ENCODE measurements at places on chromosomes 13 and 19.
A peak's percentile ranks its signal among the peaks of the same experiment; 100 is the strongest.

DNA sequence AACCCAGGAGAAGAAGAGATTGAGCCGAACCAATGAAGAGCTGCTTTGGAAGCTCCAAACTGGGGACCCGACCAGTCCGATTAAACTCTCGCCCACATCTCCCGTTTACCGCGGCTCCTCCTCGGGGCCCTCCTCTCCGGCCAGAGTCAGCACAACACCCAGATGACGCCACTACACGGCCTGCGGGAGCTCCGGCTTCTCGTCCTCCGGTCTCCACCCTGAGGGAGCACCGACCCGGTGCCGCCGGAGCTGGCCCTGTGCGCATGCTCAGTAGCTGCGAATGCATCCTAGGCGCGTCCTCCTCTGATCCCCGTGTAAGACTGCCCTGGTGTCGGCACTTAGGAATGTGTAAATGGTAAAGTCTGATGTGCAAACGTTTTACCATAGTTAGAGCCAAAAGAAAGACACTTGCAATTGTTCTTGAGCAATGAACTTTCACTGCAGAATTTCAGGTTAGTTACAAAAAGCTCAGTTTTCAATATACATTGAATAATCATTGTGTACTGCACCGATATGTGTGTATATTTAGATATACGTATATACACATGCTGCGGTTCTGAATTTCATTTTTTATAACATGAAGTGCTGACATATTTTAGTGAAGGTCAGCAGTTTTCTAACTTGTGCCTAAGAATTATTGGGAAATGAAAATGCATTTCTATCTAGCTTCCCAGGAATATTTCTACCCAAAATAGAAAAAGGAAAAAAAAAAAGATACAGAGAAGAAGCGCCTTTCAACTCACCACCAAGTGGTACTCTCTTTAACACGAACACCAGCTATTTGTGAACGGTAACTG lies 92.2 kb downstream of the SLC7A1 start:
- DNase-seq = no peak

DNA sequence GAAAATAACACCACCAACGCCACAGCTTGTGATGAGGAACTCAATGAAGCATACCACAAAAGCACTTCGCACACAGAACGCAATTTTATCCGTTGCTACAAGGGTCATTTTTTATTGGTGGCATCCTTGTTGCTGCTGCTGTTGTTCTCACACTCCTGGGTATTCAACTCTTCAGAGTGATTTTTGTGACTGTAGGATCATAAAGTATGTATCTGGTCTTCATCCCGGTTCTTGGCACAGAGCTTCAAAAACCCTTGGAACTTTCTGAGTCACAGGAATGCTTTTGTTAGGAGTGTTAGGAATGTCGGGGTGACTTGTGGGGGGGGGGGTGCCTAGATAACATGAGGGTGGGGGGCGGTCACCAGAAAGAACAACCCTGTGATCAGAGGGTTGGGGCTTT lies 108.4 kb downstream of the ZNF557 start:
- no peak for DNase-seq

GRCh38 chr13:84902243-84902642 lies 897.0 kb downstream of the SLITRK6 start:
- no peak for DNase-seq

DNA sequence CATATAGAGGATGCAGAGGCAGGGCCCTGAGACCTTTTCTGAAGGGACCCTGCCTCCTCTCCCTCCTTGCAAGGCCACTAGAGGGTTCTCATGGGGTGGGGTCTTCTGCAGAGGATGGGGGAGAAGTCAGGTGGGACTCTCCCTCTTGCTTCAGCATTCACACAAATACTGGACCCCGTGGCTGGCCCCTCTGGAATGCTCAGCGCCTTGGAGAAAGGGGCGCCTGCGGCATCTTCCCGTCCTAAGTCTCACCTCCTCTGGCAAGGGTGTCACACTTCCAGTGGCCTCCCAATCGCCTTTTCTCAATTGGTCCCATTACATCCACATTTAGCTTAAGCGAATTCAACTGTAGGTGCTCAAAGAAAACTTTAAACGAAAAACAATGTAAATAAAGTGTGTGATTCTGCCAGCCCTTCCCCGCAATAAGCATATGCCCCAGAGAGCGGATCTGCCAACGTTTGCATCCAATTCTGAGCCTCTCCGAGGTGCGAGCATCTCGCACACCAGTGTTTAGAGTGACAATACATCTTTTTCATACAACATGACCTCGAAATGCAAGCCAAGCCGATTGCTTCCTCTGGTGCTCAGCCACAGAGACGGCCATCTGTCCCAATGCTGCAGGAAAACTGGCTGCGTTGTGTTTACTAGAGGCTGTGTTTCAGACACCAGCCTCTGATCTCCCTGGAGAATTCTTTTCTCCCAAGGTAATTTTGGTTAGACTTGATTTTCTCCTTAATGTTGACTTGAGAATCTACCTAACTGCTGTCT lies 69.1 kb upstream of the WASF3 start:
- no peak for DNase-seq

GRCh38 chr13:84524586-84524985 lies 642.3 kb upstream of the SLITRK1 start:
- DNase-seq = no peak

GRCh38 chr13:112697756-112698655 lies 8.2 kb downstream of the ATP11A start:
- DNase-seq = no peak

DNA sequence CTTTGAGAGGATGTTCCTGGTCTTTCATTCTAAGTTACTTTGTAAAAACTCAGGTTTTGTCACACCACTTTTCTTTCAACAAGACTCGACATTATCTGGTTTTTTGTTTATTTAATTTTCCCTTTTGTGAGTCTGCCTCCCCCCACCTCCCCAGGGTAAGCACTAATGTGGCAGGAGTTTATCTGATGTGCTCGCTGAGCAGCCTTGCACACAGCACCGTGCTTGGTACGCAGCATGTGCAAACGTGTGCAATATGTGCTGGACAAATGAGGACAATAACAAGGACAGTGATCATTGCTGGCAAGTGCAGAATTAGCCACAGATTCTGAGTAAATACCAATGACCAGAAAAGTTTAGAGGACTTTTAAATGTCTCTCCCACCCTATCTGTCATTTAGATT lies 391.4 kb downstream of the IRS2 start:
- no peak for DNase-seq

GRCh38 chr19:7471696-7472615 lies 16.9 kb downstream of the PEX11G start:
- DNase-seq = peak; percentile 42

GRCh38 chr19:33868788-33869412 lies 72.2 kb downstream of the KCTD15 start:
- peak; percentile 58 for DNase-seq

- DNase-seq = no peak
Observed at GRCh38 chr19:19530423-19530804, 1.7 kb downstream of the YJEFN3 start.

DNA sequence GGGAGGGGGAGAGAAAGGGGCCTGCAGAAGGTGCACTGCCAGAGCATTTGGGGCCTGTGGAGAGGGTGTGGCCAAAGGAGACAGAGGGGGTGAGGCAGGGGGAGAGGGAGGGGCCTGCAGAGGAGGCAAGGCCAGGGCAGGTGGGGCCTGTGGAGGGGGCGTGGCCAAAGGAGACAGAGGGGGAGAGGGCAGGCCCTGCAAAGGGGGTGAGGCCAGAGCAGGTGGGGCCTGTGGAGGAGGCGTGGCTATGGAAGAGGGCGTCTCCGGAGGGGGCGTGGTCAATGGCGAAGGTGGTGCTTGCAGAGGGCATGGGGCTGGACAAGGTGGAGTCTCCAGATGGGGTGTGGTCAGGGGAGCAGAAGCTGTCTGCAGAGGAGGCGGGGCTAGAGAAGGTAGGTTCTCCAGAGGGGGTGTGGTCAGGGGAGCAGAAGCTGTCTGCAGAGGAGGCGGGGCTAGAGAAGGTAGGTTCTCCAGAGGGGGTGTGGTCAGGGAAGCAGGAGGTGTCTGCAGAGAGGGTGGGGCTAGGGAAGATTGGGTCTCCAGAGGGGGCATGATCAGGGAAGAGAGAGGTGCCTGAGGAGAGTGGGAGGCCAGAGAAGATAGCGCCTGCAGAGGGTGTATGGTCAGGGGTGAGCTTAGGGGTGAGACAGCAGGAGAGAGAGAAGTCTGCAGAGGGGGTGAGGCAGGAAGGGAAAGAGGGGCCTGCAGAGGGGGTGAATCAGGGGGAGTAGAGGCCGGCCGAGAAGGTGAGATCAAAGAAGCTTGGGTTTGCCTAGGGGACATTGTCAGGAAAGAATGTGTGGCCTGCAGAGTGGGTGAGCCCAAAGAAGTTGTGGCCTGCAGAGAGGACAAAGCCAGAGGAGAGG lies 3.4 kb downstream of the PRR36 start:
- DNase-seq = peak; percentile 70

DNA sequence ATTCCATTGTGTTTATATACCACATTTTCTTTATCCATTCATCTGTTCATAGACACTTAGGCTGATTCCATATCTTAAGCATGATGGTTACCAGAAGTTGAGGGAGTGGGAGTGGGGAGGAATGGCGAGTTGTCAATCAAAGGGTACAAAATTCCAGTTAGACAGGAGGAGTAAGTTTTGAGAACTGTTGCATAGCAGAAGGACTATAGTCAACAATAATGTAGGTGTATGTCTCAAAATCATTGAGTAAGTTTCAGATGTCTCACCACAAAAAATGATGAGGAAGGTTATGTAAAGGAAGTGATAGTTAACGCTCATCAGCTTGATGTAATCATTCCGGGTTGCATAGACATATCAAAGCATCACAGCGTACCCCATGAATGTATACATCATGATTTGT lies 4.6 kb upstream of the UBL3 start:
- no peak for DNase-seq

DNA sequence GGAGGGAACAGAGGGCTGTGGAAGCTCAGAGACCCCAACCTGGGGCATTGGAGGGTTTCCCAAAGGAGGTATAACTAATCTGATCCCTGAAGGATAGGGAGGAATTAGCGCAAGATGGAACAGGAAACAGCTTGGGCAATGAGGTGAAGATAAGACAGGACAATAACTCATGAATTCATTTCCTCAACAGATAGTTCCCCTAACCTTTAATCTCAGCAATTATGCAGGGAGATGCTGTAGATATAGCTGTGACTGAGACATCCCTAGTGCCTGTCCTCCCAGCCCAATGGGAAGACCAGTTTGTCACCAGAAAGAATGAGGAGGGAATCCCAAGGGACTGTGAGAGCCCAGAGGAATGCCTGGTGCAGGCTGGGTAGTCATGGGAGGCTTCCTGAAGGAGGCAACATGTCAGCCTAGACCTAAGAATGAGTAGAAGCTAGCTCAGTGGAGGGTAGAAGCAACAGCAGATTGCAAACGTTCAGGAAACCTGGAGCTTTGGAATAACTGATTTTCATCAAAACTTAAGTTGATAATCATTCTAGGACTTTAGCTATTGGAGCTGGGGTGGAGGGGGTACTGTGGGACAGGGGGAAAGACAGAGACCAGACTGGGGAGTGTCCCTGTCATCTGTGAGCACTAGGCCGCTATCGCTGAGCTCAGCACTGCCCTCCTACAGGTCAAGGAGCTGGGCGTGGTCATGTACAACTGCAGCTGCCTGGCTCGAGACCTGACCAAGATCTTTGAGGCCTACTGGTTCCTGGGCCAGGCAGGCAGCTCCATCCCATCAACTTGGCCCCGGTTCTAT lies 18.8 kb downstream of the HIPK4 start:
- no peak for DNase-seq

DNA sequence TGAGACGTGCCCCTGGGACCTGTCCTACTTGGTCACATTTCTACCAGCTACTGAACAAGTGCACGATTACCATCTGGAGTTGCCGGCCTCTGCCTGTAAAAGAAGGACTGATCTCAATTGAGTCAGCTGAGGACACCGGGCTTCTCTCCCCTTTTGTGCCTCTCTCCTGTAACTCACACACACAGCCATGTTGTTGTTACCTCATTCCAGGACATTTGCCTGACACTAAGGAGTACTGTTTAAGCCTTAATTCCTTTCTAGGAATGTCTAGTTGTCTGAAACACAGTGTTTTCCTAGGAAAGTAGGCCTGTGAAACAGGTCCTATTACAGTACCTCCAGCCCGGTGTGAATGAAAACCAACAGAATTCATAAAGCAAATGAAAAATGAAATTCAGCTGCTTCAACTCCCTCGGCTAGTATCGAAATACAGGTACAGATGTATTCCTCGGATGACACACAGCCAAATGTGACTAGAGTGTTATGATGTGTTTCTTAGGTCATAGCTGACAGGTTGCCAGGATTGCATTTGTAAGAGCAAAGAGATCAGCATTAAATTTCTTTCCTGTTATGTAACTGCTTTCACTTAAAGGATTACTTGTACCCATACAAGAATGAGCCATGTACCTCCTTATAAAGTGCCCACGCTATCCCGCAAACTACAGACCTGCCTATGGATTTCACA lies 152.0 kb upstream of the IRS2 start:
- DNase-seq = peak; percentile 56

GRCh38 chr13:27631156-27631555 lies 9.5 kb downstream of the POLR1D start:
- DNase-seq = peak; percentile 17

- peak; percentile 2 for DNase-seq
Observed at GRCh38 chr13:60562096-60562780, 165.2 kb downstream of the TDRD3 start.

- no peak for DNase-seq
Observed at GRCh38 chr13:97127842-97128241, 94.3 kb upstream of the MBNL2 start.

DNA sequence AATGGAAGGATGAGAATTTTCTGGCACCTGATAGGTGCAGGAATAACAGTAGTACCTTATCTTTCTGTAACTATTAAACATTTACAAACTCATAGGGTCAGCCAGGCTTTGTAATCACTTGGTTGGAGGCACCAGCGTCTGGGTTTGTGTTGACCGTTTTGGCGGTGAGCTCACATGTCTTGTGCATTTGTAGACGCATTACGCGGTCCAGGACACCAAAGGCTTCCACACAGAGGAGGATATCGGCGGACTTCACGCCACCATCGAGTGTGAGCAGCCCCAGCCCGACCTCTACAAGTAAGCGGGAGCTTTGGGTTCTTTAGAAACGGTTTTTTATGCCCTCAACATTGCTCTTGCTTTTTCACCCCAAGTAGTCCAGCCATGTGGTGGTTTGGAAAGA lies 129.3 kb downstream of the ATP11A start:
- DNase-seq = no peak

GRCh38 chr13:28267497-28267896 lies 129.2 kb downstream of the PAN3 start:
- DNase-seq = no peak

DNA sequence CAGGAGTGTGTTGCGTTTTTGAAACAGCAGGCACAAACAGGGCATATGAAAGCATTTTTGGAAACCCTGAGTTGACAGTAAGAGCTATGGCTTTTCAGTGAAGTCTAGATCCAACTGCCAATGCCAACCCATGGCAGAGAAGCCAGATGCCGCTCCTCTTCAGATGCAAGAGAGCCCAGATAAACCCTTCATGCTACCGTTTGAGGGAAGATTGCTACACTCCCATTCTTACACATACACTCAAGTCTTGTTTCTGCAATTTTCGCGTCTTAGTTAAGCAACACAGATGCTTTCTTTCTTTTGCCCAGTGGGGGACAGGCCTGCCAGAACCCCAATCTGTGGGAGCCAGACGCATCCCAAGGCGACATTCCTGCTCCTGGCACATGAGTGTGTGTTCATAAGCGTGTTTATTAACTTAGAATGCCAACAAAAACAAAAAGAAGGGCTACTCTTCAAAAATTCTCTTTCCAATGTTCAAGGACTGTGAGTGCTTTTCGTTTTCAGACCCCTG lies 10.4 kb downstream of the BORCS8 start:
- no peak for DNase-seq

- peak; percentile 73 for DNase-seq
Observed at GRCh38 chr13:34360702-34361101, 542.8 kb downstream of the RFC3 start.
